T-cell (primary cell): ENCODE measurements at places on chromosomes 12 and 14.

DNA sequence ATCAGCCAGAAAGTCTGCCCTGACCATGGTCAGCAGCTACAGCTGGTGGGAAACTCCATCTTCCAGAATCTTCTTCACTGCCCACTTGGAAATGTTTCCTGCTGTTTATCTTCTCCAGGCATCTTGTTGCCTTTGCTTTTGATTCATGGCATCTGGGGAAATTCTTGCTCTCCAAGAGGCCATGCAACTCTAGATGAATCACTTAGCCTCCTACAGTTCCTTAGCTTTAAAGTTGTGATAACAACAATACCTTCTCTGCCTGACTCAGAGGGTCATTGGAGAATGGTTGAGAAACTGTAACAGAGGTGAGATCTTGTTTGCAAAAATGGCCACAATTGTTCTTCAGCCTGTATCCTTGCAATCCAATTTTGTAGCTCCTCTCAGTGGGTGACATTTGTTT, 121.0 kb upstream of the VRK1 start:
- no peak for DNase-seq

DNA sequence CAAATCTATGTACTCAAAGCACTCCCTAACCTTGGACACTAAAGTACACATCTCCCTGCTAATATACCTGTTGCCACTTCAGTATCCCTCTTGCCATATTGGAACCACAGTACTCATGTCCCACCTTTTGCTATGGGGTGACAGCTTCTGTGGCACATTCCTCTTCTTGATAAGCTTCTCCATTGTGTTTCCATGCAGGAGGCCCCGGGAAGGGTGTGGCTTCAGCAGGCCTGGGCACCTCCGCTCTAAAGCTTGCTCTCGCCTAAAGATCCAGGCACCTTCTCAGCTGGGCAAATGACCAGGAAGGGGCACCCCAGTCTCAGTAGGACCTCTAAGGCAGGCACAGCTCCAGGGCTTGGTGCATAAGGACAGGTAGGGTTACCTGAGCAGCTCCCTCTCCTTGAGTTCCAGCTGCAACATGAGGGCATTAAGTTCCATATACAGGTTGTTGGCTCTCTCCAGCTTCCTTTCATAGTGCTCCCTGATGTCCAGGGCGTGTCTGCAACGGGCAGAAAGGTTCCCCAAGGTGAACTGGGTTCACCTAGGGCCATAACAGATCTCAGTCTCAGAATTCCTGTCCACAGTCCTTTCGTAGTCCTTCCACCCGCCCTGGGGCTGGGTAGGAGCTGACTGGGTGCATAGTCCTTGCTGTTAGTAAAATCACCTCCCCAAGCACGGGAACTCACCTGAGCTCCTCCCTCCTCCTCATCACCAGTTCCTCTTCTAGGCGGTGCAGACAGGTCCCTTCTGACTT, 15.9 kb downstream of the MAP3K12 start:
- DNase-seq: no peak

DNA sequence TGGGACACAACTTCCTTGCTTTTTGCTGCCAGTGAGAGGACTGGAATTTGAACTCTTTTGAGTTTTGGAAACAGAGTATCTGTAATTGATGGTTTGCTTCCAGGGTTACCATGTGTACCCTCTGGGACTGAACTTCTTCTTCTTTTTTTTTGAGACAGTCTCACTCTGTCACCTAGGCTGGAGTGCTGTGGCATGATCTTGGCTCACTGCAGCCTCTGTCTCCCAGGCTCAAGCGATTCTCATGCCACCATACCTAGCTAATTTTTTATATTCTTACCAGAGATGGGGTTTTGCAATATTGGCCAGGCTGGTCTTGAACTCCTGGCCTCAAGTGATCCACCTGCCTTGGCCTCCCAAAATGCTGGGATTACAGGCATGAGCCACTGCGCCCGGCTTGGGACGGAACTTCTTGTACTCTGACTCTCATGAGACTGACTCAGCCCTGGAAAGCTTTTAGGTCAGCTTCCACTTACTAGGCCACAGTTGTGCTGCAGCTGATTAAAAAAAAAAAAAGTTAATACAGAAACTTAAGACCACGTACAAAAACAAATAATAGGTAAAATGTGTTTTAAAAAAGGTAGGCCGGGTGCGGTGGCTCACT, 15.8 kb downstream of the SEL1L start:
- no peak for DNase-seq

- no peak for DNase-seq
These were observed 4.9 kb upstream of the CRIP2 start for GRCh38 chr14:105469456-105470349.

DNA sequence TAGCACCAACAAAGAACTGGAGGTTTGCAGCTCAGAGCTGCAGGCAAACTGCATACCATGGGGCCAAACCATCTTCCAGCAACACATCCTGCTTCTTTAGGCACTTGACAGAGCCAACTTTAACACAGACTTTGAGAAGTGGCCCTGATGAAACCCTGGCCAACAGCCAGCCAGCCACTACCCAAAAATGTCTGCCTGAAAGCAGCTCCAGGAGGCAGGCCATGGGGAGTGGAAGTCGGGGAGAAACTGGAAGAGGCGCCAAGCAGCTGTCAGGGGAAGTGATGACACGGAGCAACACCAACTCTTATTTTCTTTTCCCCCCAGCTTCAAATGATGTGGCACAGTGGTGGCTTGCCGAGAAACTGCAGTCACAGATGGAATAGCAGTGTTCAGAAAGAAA, 110.9 kb upstream of the PLXNC1 start:
- no peak for DNase-seq

- no peak for DNase-seq
These were observed 258.1 kb downstream of the EGLN3 start for GRCh38 chr14:33692762-33693161.

DNA sequence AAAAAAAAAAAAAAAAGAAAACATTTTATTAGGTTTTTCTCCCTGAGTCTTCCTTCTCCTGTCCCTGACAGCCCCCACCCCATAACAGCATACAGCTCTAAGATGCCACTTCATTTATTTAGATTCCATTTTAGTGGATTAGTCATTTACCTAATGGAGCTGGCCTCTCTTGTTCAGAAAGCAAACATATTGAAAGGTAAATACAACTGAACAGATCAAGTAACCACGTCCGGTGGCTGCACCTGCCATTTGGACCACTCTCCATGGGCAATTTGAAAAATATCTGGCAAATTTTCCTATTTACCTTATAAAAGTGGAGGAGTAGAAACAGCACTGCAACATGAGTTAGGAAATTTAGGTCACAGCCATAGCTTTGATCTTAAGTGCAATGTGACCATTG, 254.6 kb downstream of the C12orf42 start:
- DNase-seq: no peak

DNA sequence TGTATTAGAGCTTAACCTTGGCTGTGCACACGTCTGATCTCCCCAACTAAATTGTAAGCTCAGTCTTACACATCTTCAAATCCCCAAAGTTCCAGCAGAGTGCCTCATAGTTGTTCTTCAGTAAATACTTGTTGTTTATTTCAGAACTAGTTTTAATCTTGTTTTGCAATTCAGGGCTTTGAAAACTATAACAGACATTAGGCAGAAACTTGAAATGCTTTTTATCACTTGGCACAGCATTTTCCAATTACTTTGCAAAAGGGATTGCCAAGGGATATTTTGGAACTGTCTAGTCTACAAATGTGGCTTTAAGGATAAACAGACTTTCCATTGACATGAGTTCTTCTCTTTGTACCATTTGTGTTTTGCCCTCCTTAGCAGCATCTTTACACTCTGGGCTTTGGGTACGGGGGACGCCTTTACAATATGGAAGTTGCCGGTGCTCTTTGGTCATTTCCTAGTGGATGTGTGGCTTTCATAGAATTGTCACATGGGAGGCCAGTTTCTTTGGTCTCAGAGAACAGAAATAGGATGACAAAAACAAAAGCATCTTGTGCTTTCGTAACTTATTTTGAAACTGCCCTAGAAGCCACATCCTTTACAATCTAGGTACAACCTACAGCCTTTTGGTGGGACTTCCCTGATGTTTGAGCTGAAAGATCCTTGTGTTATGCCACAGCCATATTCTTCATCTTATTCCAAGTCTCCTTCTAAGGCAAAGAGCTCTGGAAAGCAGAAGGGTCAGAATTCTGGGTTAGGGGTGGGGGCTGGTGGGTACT, 96.9 kb downstream of the NPAS3 start:
- DNase-seq: no peak

DNA sequence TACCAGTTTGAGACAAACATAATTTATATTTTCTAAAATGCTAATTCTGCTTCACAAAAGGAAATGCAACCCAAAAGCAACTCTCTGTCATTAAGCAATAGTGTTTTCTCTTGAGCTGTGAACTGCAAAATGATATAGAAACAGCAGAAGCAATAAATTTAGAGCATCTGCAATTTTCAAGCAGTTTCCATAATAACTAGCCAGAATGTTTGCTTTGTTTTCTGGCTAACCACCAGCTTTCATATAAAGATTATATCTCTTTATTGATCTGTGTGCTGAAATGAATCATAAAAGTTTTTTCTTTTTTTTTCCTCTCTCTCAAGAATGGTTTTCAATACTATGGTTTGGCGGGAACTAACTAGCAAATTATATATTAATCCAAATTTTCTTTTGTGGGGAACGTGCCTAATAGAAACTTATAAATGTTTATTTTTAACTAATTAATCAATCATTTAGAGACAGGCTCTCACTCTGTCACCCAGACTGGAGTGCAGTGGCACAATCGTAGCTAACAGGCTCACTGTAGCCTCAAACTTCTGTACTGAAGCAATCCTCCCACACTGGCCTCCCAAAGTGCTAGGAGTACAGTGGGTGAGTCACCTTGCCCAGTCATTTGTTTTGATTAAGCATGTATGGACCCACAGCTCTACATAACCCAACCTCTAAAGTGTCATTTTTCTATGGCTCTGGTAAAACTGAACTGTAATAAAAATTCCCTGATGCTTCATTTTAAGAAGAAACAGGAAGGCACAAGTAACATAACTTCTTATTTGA, 830.1 kb upstream of the MGAT4C start:
- DNase-seq: no peak
